ENCODE measurements at places on chromosomes 2 and 18. TPM values are rescaled to one million over a fixed set of nuclear protein-coding genes. Genes with fewer than 3 reads are reported as not detected.

GRCh38 chr18:23992941-23993280 is 21.6 kb upstream of the TTC39C start:
- no peak for DNase-seq

GRCh38 chr2:44772669-44773378 is 168.7 kb upstream of the SIX3 start:
- peak; percentile 76 for DNase-seq

- DNase-seq: no peak
Measured at GRCh38 chr2:128269063-128269989, 49.3 kb downstream of the HS6ST1 start.

DNA sequence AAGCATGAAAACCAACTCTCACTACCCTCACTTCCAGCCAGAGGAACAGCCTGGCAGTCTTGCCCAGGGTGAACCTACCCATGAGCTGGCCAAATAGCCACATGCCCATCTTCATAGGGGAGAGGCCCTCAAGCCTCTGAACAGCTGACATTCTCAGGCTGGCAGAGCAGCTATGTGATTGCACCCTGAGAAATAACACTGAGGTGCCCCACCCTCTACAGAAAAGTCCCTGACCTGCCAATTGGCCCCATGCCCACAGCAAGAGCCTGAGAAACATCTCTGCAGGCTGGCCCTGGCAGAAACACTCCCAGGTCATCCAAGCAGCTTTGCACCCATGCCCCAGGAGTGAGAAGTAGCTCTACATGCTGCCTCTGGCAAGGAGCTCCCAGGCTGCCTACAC is 127.4 kb upstream of the OTX1 start:
- no peak for DNase-seq

GRCh38 chr2:171952748-171953147 is 30.5 kb downstream of the HAT1 start:
- DNase-seq: no peak

DNA sequence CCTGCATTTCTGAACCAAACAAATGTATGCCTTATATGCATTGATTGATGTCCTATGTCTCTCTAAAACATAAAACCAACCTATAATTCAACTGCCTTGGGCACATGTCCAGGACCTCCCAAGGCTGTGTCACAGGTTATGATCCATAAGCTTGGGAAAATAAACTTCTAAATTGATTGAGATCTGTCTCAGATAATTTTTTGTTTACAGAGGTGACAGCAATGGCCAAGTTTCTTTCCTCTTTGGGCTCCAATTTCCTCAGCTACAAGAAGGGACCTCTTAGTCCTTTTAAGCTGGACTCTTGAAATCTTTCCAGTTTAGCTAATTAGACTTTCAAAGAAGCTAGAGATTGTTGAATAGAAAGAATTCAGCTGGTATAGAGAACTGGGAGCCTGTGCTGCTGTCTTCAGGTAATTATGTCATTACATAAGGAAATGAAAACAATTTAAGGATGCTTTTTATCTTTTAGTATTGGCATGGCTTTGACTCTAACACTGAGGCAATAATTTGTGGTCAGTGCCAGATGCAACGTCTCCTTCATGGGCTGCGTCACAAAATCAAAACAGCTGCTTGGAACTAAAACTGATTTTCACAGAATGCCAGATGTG is 412.1 kb upstream of the TRIB2 start:
- DNase-seq: no peak

GRCh38 chr2:239545741-239546392 is 145.0 kb upstream of the HDAC4 start:
- no peak for DNase-seq

DNA sequence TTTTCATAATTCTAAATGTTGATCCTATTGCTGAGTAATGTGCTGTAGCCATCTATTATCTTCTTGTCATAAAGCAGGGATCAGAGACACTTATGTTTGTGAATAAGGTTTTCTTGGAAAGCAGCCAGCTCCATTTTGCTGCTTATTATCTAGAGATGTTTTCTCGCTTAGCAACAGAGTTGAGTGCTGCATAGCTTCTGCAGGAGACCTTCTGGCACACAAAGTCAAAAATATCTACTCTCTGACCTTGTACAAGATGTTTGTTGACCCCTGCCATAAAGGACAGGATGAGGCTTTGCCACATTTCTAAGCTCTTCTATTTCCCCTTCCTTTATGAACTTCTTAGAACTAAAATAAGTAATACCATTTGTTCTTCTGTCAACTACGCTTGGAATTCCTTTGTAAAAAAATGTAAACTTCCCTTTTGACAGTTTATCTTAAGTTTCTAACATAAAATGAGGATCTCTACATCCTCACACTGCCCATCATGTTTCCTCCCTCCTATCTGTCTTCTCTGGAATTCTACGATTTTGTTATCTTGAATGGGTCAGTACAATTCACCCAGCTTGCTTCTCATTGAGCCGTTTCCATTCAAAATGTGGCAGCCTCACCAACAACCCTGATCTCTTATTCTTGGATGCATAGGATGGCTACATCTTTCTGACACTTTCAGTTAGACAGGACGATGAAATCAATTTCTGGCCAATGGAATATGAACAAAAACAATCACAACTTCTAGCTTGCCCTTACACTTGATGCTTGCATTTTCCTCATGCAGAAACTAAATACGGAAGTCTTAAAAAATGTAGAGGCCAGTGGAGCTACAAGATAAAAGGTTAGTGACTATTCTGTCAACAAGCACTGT is 1377.0 kb downstream of the SUCLG1 start:
- no peak for DNase-seq

DNA sequence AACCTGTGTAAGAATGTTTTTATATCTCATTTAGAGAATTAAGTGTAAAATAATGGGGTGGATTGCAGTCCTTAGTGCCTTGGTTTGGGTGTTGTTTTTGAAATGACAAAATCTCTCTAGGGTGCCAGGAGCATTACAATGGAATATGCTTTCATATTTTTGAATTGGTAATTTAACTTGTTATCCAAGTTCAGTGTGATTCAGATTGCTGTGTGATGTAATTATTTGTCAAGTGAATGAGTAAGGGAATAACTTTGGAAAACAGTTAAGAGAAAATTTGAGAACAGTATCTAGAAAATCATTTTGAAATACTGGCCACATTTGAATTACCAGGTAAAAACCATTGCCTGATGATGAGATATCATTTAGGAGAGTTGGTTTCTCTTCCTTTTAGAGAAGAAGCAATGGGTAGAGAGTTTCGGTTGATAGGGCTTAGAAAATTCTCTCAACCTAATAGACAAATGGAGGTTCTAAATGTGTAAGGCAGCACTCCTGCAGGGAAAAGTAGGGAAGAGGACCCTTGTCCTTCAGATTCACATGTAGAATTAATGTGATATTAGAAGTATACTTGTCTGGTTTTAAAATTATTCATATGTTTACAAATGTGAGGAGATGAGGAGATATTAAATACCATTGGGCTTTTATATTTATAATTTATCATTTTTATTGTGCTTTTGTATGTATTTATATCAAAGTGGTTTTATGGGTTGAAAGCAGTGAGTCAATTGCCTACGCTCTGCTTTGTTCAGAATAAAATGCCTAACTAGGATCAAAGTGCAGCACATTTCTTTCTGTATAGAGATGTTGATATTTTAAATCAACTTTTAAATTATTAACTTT is 124.8 kb downstream of the PHLPP1 start:
- DNase-seq: no peak

- no peak for DNase-seq
Measured at GRCh38 chr18:13219593-13220159, 1.1 kb downstream of the LDLRAD4 start.

- no peak for DNase-seq
Measured at GRCh38 chr18:60534538-60534937, 162.0 kb upstream of the MC4R start.

- DNase-seq: no peak
Measured at GRCh38 chr18:63476668-63477067, at the start of gene SERPINB5. Gene SERPINB5 (plus strand): TSS chr18:63476958. CDS start chr18:63484429, 7,471 bp downstream.

GRCh38 chr2:96832754-96833507 is 10.9 kb downstream of the ANKRD23 start:
- DNase-seq: peak; percentile 93

XIRP2 gene
- not detected for total RNA-seq

SH3RF3 gene
- 0.28 TPM for total RNA-seq

CHRNA1 gene
- 0.11 TPM for total RNA-seq

KCNS3 gene
- 10.0 TPM for total RNA-seq

TTN gene
- total RNA-seq: 0.53 TPM

AQP12B gene
- not detected for total RNA-seq

CD302 gene
- 1.1 TPM for total RNA-seq

TSPYL6 gene
- total RNA-seq: not detected

Measured in neural progenitor cell (in vitro differentiated cells).